ENCODE measurements at places on chromosomes 7 and 10.

DNA sequence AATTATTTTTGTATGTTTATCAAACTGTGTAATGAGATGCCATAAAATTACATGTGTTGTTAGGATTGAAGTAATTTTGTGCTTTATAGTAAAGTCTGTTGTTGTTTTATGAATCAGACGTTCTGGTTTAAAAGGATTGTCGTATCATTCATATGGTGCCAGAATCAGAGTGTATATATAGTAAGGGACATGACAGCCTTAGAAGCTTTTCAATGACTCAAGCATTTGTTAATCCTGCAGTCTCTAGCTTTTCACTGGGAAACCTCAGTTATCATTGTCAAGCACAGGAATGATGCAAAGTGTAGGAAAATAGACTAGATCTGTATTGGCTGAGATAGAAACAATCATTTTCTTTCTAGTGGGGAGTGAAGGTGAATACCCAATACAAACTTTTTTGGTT, 57.5 kb downstream of the TRRAP start:
- no peak for DNase-seq

GRCh38 chr7:73738220-73738611, 386 bp downstream of the ABHD11 start:
- DNase-seq = no peak

GRCh38 chr10:45515630-45516029, 141.6 kb downstream of the ALOX5 start:
- DNase-seq = no peak

- peak; percentile 84 for DNase-seq
These were observed at the start of gene CYREN for GRCh38 chr7:135170274-135170997. Gene CYREN, minus strand, starts transcription at chr7:135170707. Its CDS starts 1,785 bp downstream, at chr7:135168922.

GRCh38 chr10:22550732-22551131, 163.6 kb downstream of the PIP4K2A start:
- no peak for DNase-seq

DNA sequence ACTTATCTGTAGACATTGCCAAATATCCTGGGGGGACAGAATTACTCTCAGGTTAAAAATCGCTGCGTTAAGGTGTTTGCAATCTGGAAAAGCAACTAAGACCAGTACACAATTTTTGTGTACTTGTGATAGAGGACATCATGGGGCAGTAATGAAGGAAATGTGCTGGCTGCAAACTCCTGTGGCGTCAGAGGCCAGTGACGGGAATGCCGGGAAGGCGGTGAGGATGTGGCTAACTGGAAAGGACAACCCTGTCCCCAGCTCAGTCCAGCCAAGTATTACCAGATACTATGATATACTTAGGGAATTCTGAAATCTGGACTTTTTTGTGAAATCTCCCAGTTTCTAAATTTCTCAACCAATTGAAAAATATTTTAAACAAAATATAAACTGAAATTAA, 103.1 kb upstream of the NANOS1 start:
- DNase-seq = no peak

GRCh38 chr7:43584195-43584586, 1.3 kb downstream of the STK17A start:
- DNase-seq = peak; percentile 25

- DNase-seq = no peak
These were observed 14.4 kb downstream of the TAS2R41 start for GRCh38 chr7:143492043-143492471.

- DNase-seq = no peak
These were observed 197.3 kb upstream of the PODXL start for GRCh38 chr7:131753620-131754222.

GRCh38 chr10:27679369-27679912, 66.2 kb downstream of the MKX start:
- no peak for DNase-seq

- DNase-seq = no peak
These were observed 18.4 kb downstream of the CUZD1 start for GRCh38 chr10:122827302-122827701.
